ENCODE measurements at places on chromosomes 3 and 15. TPM values are rescaled to one million over a fixed set of nuclear protein-coding genes. Genes with fewer than 3 reads are reported as not detected.

The PRKCI gene
- total RNA-seq: 30.2 TPM

The PLA1A gene
- total RNA-seq: 12.0 TPM

The HRG gene
- not detected for total RNA-seq

The P2RY1 gene
- 6.7 TPM for total RNA-seq

- DNase-seq: peak; percentile 30
Observed at GRCh38 chr3:40691452-40691861, 166.7 kb downstream of the ZNF621 start.

DNA sequence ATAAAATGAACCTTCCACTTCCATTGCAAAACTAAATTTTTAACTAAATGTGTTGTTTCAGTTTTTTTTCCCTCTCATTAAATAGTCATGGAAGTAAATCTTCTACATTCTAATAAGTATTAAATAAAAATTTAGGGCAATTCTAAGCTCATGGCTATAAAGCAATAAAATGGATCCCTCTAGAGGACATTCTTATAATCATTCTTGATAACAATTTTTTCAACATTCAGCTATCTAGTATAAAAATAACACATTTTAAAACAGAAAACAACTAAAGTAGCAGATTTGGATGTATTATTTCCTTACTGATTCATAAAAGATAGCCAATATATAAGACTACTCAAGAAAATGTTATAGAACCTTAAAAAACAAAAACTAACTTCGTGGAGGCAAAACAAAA lies 393.1 kb downstream of the PLOD2 start:
- DNase-seq: no peak

DNA sequence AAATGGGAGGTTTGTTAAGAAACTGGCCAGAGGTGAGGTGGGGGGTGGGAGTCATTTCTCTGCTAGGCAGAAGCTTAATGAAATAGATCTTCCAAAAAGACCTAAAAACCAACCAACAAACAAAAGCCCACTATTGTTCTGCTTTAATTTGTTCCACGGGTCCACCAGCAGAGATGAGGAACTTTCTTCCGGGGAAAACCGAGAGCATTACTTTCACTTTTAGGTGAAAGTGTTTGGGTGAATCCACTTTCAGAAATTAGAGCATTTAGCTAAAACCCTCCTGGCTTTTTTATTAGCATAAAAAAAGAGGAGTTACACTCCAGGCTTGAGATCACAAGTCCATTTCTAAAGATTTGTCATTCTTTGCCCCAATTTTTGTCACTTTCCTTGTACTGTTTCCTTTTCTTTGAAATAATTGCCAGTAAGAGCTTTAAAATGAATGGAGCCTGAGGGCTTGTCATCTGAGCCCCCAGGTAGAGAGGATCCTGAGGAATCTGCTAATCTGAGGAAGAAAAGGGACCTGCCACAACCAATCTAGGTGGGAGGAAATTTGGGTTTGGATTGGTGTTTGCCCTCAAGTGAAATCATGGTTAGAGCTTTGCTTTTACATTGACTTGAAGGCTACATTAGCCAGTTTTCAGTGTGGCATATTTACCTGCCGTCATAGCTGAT lies 667.6 kb downstream of the NAALADL2 start:
- no peak for DNase-seq

GRCh38 chr15:63484433-63485186 lies 19.8 kb upstream of the USP3 start:
- DNase-seq: no peak

DNA sequence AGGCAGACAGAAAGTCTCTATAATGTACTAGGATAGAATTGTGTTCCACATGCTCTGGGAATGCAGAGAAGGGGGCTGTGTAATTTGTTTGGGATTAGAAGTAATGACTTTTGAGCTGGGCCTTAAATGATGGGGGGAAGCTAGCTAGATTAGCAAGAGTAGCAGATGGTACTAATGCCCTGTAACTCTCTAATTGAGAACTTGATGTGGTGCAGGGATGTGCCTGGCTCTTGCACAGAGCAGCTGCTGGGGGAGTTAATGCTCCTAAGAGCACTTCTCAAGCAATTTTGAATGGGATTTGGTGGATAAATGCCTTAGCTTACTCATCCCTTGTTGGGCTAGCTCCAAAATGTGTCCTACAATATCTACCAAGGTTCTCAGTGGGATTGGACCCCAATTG lies 12.4 kb upstream of the SYN2 start:
- no peak for DNase-seq

- DNase-seq: no peak
Observed at GRCh38 chr3:51705276-51706020, 1.4 kb upstream of the GRM2 start.

DNA sequence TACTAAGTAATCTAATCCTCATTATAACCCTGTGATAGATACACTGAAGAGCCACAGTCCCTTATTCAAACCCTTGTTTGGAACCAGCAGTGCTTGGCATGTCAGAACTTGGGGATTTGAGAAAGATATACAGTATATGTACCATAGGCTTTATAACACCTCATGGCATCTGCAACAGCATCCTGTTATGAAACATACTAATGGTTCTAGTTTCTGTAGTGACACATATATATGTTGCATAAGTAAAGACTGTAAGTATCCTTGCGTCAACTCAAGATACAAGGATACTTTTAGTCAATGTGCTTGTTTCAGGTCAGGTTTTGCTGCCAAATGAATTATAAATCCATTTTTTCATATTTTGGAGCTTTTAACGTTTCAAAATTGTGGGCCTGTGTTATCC lies 58.5 kb downstream of the CCNL1 start:
- DNase-seq: no peak

GRCh38 chr3:52123106-52123725 lies 31.0 kb downstream of the POC1A start:
- peak; percentile 71 for DNase-seq

Measured in tibial nerve (tissue), 4 donors.